Activated T-helper 2 cell treated with anti-CD3 and anti-CD28 coated beads, Interferon-gamma antibody, Interleukin-2, Interleukin-4, amounts not matched to agents 10 μg/mL and 5 μg/mL and 100 μg/mL, durations not matched to agents 14 hours and 24 hours and 36 hours (primary cell): ENCODE measurements at places on chromosomes 16 and 17. TPM values are rescaled to one million over a fixed set of nuclear protein-coding genes. Genes with fewer than 3 reads are reported as not detected.

Gene PSMD12
- total RNA-seq, result 75.1 and 75.4 TPM in 2 replicates

Gene TVP23A
- total RNA-seq, result 0.05 TPM in 1 of 2 replicates, not detected in the other

DNA sequence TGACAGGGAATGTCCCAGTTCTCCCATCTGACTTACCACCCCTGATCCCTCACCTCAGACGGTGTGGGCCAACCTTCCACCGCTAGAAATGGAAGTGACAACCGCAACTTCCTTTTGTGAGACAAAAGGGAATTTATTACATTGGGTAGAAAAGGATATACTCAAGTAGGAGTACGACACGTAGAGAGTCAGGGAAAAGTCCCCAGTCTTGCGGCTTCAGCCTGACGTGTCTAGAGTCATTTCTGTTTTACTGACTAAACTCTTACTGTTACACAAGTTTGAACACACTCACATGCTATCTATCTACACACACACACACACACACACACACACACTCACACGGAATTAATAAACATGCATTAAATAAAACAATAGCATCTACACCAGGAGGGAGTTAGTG is 178.9 kb downstream of the COPRS start:
- no peak overlapping the region for H3K27ac ChIP-seq
- H3K4me1 ChIP-seq, result peaks cover 16% of the 10 kb centered on the region
- no peaks in the 10 kb centered on the region for H3K36me3 ChIP-seq
- peaks cover 22% of the 10 kb centered on the region for H3K27me3 ChIP-seq
- H3K4me3 ChIP-seq, result no peak overlapping the region
- peak; percentile 12 for DNase-seq

DNA sequence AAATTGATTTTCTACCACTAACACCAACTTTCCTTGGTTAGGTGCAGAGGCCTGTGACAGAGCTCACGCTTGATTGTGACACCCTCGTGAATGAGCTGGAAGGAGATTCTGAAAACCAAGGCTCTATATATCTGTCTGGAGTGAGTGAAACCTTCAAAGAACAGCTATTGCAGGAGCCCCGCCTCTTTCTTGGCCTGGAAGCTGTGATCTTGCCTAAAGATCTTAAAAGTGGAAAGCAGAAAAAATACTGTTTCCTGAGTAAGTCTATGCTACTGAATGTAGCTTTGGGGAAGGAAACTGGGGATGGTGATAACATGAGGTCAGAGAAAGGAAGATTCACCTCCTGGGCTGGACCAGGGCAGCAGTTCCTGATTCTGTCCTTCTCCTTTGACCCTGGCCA is 38.3 kb downstream of the REXO5 start:
- peak overlapping the region; percentile 81 for H3K27ac ChIP-seq
- H3K27me3 ChIP-seq, result no peaks in the 10 kb centered on the region
- H3K4me1 ChIP-seq, result peaks cover 31% of the 10 kb centered on the region
- peaks cover 62% of the 10 kb centered on the region for H3K36me3 ChIP-seq
- no peak overlapping the region for H3K4me3 ChIP-seq

DNA sequence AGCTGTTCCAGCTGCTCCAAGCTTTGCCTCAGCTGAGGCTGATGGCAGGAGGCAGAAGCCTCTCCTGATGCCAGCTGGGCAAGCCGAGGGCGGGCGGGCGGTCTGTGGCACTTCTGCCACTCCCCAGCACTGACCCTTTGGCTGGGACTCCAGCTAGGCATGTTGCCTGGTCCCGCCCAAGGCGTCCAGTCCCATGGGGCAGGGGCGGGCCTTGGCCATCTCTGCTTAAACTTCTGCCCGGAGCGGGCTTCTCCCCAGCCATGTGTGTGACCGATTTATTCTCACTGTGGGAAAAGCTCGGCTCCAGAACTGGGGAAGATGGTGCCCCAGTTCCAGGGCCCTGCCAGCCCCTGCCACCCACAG is 349.1 kb downstream of the SEC14L1 start:
- no peak for DNase-seq
- no peaks in the 10 kb centered on the region for H3K27me3 ChIP-seq
- no peak overlapping the region for H3K4me3 ChIP-seq
- no peak overlapping the region for H3K27ac ChIP-seq

DNA sequence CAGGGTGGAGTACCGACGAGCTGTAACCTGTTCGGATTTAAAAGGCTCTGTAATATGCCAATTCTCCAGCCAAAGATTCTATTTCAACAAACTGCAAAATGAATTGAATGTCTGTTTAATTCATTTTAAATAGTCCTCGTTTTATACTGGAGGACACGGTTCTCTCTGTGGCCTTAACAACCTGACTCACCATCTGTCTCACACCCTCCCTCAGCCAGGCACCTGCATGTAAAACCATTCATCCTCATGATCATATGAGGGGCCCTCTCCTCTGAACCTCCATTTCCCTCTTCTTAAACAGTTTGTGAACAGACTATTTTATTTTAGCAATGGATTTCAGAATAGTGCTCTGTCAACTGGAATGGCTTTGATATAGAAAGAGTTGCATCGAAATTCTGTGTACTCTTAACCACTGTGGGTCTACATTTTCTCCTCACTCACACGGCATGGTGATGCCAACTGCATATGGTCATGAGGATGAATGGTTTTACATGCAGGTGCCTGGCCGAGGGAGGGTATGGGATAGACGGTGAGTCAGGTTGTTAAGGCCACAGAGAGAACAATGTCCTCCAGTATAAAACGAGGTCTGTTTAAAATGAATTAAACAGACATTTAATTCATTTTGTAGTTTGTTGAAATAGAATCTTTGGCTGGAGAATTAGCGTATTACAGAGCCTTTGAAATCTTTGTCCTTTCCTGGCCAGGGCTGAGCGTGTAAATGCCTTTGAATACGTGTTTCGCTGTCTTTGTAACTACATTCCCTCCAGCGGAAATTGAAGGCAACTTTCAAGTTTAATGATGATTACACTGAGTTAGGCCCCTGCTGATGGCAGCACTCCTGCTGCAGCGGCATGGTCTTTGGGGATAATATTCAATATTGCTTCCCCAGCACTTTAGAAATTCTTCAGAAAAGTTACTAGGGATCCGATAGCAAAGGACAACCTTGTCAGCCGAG is 329.6 kb downstream of the SNX29 start:
- H3K27ac ChIP-seq, result no peak overlapping the region
- no peaks in the 10 kb centered on the region for H3K36me3 ChIP-seq
- DNase-seq, result no peak
